CD4-positive, alpha-beta T cell (primary cell): ENCODE measurements at places on chromosomes 1 and 21.

DNA sequence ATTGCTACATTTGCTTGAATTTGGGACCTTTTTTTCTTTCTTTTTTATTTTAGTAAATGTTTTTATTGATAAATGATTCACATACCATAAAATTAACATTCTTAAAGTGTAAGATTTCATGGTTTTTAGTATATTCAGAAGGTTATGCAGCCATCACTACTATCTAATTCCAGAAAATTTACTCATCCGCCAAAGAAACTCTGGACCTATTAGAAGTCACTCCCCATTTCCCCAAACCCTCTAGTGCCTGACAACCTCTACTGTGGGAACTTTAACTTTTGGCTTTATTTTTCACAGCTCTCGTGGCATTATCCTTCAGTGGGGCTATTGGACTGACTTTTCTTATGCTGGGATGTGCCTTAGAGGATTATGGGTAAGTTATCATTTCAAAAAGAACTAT, 4.5 kb downstream of the LEPR start:
- H3K4me1 ChIP-seq = peaks cover 18% of the 10 kb centered on the region
- H3K27me3 ChIP-seq = no peaks in the 10 kb centered on the region
- H3K4me3 ChIP-seq = no peak overlapping the region
- peaks cover 20% of the 10 kb centered on the region for H3K36me3 ChIP-seq

DNA sequence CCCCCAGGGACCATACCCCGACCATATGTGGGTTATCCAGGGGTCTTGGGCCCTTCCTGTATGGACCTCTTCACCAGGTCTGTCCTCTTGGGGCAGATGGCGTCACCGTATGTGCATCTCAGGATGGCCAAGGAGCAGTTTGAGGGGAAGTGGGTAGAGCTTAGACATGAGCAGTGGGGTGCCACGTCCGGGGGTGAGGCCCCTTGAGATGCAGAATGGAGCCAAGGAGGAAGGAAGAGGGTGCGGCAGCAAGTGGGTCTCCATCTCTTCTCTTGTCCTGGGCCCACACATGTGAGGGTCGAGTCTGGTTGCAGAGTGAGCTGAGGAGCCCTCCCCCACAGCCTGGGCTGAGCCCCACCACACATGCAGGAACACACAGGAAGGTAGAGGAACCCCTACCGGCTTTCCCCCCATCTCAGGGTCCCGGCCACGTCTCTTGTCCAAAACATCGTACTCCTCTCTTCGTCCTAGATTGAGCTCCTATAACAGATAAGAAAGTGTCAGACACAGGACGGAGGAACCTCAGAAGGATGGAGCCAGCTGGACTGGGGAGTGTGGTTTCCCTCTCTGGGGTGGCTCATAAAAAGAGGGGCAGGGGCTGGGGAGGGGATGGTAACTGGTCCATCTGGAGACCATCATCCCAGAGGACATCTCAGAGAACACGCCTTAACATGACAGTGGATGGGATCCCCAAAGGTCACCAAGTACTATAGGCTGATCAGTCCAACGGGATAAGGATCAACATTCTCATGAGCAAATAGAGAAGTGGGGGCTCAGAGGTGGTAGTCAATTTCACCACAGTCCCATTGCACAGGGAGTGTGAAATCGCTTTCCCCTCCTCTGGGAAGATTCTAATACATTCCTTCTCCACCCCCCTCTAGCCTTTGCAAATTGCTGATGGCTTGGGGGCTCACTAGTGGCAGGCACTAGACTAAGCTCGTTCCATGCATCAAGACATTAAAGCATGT, 79.9 kb downstream of the CD247 start:
- peak overlapping the region; percentile 55 for H3K27ac ChIP-seq
- peaks cover 85% of the 10 kb centered on the region for H3K4me1 ChIP-seq
- no peak overlapping the region for H3K4me3 ChIP-seq
- no peaks in the 10 kb centered on the region for H3K27me3 ChIP-seq
- peaks cover 86% of the 10 kb centered on the region for H3K36me3 ChIP-seq

- no peaks in the 10 kb centered on the region for H3K27me3 ChIP-seq
- H3K4me3 ChIP-seq = no peak overlapping the region
- H3K4me1 ChIP-seq = peaks cover 22% of the 10 kb centered on the region
- H3K36me3 ChIP-seq = no peaks in the 10 kb centered on the region
These were observed 36.8 kb downstream of the MAB21L3 start for GRCh38 chr1:116147972-116148371.

DNA sequence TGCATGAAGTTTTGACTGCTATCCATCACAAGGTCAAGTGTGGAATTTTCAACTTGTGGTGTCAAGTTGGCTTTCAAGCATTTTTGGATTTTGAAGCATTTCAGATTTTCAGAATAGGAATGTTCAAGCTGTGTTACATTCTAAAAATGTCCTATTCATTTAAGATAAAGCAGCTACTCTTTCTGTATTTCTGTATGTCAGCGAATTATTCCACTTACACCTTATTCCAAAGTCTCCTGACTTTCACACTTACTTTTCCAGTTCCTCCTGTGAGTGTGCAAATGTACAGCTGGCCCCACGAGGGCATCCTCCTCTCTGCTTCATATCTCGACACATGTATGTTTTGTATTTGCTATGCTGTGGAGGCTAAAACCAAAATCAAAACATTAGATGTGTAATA, 51.9 kb downstream of the RC3H1 start:
- H3K27ac ChIP-seq = no peak overlapping the region
- DNase-seq = no peak
- H3K27me3 ChIP-seq = no peaks in the 10 kb centered on the region
- H3K36me3 ChIP-seq = peaks cover 71% of the 10 kb centered on the region
- no peak overlapping the region for H3K4me3 ChIP-seq
- H3K4me1 ChIP-seq = no peaks in the 10 kb centered on the region

DNA sequence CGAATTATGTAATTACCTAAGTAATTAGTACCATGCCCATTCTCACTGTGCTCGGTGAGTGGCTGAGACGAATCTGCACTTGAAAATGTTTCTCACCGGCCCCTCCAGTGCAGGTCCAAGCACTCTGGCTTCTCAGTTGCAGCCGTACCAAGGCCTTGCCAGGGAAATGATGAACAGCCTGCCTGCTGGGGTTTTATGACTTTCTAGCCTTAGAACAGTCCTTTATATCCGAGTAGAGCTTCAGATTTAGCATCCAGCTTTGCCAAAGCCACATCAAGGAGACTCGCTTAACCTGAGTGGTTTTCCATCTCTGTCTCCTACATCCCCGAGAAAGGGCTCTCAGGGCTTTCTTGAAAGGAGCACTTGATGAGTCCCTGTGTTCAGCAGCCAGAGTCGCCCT, 83.4 kb downstream of the GREM2 start:
- H3K4me1 ChIP-seq = no peaks in the 10 kb centered on the region
- H3K27ac ChIP-seq = no peak overlapping the region
- H3K27me3 ChIP-seq = no peaks in the 10 kb centered on the region
- no peak for DNase-seq
- H3K36me3 ChIP-seq = no peaks in the 10 kb centered on the region

- peaks cover 70% of the 10 kb centered on the region for H3K4me1 ChIP-seq
- H3K27me3 ChIP-seq = no peaks in the 10 kb centered on the region
- H3K36me3 ChIP-seq = no peaks in the 10 kb centered on the region
- no peak for DNase-seq
- peak overlapping the region; percentile 51 for H3K27ac ChIP-seq
- peak overlapping the region; percentile 29 for H3K4me3 ChIP-seq
These were observed 113.4 kb upstream of the SLC25A33 start for GRCh38 chr1:9425859-9426258.

DNA sequence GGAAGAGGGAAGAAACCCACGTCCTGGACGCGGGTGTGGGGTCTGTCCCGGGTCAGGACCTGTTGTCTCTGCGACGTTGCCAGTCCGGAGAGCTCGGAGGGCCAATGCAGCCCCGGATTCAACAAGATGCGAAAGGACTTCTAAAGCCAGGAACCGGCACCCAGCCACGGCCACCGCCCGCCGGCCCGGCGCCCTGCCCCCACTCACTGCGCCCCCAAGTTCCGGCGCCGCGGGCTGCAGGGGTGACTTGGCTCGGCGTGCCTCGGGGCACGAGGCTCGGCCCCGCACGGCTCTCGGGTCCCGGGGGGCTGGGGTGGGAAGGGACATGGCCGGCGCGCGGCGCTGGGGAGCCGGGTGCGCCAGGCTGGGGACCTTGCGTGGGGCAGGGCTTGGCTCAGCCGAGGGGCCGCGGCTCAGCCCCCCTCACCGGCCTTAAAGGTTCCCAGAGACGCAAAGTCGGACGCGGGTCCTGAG, 51.8 kb upstream of the H6PD start:
- H3K4me1 ChIP-seq = peaks cover 19% of the 10 kb centered on the region
- peak overlapping the region; percentile 16 for H3K4me3 ChIP-seq
- no peak overlapping the region for H3K27ac ChIP-seq
- DNase-seq = no peak

DNA sequence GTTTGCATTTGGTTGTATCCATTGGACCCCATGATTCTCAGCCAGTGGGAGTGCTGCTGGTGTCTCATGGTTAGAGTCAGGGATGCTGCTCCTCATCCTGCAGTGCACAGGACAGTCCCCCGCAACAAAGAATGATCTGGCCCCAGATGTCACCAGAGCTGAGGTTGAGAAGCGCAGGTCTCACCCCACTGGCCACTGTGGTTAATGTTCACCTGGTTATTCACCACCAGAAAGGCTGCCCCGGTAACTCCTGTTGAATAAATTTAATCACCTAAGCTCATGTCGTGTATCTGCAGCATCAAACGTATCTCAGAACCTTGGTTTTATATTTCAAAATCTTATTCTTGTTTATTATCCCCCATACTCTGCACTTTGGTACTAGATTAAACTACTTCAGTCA, 75.8 kb downstream of the ATP5PO start:
- no peak for DNase-seq
- no peaks in the 10 kb centered on the region for H3K36me3 ChIP-seq
- H3K27ac ChIP-seq = no peak overlapping the region
- no peaks in the 10 kb centered on the region for H3K4me1 ChIP-seq
- H3K4me3 ChIP-seq = no peak overlapping the region
- no peaks in the 10 kb centered on the region for H3K27me3 ChIP-seq

GRCh38 chr1:67372898-67373297, 57.3 kb downstream of the SERBP1 start:
- no peak overlapping the region for H3K27ac ChIP-seq
- no peaks in the 10 kb centered on the region for H3K36me3 ChIP-seq
- no peaks in the 10 kb centered on the region for H3K27me3 ChIP-seq
- DNase-seq = no peak

GRCh38 chr1:109190189-109190588, 23.5 kb upstream of the SARS1 start:
- H3K27me3 ChIP-seq = no peaks in the 10 kb centered on the region
- DNase-seq = no peak
- no peaks in the 10 kb centered on the region for H3K4me1 ChIP-seq
- H3K4me3 ChIP-seq = no peak overlapping the region

DNA sequence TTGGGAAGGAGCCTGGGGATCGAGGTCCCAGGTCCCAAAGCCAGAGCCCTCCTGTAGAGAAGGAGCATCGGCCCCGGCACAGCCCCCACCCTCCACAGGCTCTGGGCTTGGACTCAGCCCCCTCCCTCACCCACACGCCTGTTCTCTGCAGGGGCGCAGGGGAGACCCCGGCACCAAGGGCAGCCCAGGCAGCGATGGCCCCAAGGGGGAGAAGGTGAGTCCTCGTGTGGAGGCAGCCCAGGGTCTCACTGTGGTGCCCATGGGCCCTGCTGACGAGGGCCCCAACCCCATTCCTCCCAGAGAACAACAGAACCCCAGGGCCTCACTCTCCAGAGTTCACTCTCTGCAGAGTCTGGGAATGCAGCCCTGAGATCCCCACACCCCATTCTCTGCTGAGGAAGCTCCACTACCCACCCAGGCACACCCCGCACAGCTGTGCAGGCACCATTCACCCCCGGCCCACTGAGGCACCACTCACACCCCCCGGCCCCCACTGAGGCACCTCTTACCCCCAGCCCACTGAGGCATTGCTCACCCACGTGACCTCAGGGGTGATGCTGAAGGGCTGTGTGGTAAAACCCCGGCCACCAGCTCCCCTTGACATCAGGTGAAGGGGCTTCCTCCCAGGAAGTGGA, 21.8 kb downstream of the COL6A2 start:
- no peak overlapping the region for H3K4me3 ChIP-seq
- H3K27ac ChIP-seq = no peak overlapping the region
- peak; percentile 5 for DNase-seq
- no peaks in the 10 kb centered on the region for H3K4me1 ChIP-seq
- no peaks in the 10 kb centered on the region for H3K27me3 ChIP-seq

DNA sequence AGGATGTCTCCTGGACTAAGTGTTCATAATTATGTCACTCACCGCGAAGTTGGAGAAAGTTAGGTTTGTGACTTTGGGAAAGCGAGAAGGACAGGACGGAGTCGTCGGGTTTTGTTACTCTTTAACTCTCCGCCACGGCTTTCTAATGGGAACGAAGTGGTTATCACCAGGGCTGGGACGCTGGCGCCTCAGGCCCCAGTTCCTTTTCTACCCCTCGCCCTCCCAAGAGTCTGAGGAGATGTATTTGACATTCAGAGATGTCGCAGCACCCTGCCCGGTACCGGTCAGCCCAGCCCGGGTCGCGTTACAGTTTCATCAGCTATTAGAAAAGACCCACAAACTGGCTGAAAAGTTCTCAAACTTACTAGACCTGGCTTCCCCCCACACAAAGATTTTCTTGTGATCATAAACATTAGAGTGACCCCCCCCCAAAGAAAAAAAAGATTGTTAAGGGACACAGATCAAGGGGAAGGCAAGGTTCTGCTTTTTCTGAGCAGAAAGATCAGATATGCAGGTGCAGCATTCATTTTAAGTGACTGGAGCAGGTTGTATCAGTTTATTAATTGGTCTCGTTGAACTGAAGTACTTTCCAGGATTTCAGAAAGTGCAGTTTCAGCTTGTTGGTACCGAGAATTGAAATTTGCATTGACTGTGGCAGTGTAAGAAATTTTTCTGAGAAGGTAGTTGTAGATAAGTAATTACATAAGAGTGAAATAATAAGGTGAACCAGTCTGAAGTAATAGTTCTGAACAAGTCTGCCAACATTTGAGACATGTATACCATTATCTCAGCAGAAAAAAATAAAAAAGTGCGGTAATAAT, 859 bp upstream of the ZBTB18 start:
- H3K4me3 ChIP-seq = peak overlapping the region; percentile 89
- H3K36me3 ChIP-seq = peaks cover 17% of the 10 kb centered on the region
- peaks cover 25% of the 10 kb centered on the region for H3K4me1 ChIP-seq
- no peaks in the 10 kb centered on the region for H3K27me3 ChIP-seq
- no peak for DNase-seq

- H3K4me1 ChIP-seq = no peaks in the 10 kb centered on the region
- no peaks in the 10 kb centered on the region for H3K36me3 ChIP-seq
- H3K27ac ChIP-seq = no peak overlapping the region
- H3K4me3 ChIP-seq = no peak overlapping the region
These were observed 49.9 kb upstream of the HAO2 start for GRCh38 chr1:119318466-119319309.

DNA sequence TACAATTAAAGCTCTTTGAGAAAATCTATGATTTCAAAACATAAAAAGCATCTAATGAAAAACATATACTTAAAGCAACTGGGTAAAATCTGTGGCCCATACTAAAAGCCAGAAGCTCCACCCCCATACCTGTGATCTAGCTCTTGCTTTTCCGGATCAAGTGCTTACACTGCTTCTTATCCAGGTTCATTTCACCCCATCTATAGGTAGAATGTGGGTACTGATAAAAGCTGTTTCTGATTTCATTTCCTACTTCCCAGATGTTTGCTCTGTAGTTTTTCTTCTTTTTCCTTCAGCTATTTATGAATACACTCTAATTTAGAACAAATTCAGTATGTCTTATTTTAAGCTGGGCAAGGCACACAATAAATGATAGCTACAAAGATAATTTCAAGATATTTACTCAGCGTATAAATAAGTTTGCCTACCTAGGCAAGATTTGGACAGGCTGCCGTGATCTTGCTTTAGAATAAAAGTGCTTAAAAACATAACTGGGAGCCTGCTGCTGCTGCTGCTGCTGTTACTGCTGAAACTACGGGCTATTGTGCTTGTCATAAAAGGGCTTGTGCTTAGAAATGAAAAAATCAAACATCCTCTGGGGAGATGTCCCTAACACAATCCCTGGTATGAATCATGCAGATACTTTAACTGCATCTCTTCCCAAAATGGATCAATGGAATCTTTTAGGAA, 2.1 kb downstream of the SIPA1L2 start:
- H3K4me3 ChIP-seq = no peak overlapping the region
- H3K36me3 ChIP-seq = no peaks in the 10 kb centered on the region
